ENCODE measurements at places on chromosomes 4 and X.

- DNase-seq = no peak
Observed at GRCh38 chr4:10164877-10165283, 48.3 kb upstream of the WDR1 start.

DNA sequence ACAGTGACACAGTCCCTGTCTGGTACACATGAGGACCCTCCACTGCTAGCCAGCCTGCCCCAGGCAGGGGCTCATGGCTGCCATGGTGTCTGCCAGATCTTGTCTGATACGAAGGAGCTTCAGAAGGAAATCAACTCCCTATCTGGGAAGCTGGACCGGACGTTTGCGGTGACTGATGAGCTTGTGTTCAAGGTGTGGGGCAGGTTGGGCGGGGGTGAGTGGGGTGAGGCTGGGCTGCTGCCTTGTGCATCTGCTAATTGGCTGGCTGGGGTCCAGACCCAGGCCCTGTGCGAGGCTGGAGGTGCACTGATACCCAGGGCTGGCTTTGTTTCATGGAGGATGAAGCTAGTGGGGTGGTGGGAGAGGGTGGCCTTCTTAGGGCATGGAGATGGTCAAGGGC, 13.8 kb downstream of the CCDC22 start:
- no peak for DNase-seq

DNA sequence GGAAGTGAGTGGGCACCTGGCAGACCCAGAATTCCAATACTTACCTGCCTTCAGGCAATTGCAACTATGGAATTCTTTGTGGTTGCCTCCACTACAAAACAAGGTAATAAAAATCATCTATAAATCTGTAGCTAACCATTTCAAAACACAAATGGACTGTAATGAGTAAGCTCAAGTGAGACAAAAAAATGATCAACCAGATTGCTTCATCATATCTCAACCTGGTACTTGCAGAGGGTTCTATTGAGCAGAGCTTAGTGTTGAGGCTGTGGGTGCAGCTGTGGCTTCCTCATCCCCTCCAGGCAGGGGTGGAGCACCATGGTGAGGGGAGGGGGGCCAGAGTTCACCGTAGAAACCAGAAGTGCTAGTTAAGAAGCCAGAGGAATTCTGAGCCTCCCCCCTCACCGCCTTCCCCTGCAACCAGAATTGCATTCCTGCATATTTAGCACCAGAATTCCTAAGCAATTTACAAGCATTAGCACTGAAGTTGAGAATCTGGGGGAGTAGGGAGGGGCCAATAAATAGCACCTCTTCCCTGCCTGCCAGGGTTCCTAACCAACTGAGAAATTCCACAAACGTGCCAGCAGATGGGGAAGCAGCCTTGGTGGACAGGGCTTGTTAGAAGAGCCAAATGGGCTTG, 11.5 kb downstream of the CTAG1A start:
- no peak for DNase-seq

DNA sequence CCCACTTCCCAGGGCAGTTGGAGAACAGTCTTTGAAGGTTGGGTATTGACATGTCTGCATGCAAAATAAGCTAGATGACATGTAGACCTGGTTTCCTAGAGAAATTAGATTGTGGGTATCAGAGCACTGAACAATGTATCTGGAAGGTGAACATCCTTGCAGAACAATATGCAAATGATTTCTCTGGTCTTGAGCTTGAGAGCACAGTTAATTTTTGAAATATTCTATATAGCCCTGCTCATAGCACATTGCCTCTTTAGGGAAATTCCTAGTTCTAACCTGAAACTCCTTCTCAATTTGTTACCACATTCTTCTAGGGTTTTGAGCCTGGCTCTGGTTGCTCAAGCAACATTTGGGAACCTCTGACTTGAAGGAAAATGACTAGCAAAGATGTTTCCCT, 41.6 kb upstream of the LAS1L start:
- DNase-seq = no peak

DNA sequence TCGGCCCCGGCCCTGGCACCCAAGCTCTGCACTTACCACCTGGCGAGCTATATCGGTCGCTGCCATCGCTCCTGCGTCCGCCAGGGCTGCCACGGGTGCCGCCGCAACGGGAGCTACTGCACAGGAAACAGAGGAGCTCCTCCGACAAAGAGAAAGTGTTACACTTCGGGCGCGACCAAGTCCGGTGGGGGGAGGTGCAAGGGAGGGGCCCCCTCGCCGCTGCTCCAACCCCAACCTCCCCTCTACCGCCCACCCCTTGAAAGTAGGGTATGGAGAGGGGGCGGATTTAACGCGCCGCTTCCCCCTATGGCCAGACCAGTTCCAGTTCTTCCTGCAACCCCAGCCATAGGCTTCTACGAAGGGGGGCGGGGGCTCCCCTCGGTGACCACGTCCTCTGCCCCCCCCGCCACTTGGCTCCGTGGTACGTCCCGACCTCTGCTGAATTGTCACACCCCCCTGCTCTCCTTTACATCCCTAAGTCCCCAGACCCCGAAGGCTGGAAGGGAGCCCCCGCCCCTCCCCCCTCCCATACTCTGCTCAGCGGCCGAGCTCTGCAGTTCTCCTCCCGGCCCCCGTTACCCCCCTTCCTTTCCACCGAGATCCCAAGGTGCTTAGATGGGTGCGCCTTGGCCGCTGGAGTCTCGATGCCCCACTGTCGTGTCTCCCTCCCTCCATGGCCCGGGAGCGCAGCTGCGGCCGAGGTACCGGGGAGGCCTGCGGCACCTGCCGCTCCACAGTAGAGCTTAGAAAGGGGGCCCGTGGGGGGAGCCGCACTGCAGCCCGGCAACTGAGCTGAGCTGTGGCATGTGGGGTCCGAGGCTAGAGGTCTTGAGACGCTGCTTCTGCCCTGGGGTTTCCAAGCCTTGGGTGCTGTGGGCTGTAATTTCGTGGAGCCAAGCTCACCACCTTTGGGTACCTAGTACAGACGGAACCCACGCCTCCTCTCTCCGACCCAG, at the start of gene SEPTIN6:
Gene SEPTIN6 (minus strand): TSS at position 129 of the 956 bp plus-strand sequence. CDS start 63 bp downstream, at position 66.
- DNase-seq = peak; percentile 34

GRCh38 chrX:15151267-15152186, 118.4 kb downstream of the ASB9 start:
- no peak for DNase-seq

DNA sequence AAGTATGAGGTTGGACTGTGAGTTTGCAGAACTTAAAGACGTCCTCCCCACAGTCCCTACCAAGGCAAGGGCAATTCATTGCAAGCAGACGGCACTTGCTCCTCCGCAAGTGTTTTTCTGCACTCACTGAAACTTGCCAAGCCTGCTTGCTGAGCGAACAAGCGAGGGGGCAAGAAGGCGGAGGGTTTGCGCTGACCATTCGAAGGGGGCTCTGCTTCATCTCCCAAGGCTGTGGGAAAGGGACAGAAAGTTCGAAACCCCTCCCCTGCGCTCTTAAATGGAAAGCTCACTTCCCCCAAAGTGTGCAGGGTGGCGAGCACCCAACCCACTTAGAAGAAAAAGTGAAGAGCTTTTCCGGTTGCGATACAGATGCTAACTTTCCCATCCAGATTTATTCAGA, 1.4 kb downstream of the MID1 start:
- DNase-seq = no peak

DNA sequence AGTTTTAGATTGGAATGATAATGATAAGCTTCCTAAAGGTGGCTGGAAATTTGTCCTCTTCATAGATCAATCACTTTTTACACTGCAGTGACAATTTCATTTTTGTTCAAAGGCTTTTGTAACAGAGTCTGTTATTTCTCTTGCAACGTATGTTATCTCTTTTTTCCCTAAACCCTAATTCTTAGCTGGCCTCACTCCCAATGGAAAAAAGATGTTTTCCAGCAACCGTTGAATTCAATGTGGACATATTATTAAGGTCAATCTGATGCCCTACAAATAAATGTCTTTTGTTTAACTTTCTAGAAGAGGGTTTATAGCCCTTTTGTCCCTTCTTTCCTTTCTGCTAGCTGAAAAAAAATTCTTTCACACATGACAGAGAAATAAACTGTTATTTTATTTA, 192.7 kb upstream of the NWD2 start:
- no peak for DNase-seq

DNA sequence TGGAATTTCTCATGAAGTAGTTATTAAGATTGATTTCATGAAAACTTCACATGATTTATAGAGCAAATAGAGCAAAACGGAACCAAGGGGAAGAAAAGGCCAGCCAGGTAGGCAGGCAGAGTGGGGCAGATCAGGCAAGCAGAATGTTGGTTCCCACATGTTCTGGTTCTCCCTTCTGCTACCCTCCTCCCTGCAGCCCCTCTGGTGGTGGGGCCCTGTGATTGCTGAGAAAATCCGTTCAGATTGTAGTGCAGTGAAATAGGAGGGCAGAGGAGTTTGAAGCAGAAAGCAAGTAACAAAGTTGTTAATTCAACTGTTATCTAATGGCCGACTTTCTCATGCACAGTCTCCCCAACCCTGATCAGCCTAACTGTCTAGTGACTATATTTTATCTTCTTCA, 185.3 kb downstream of the MID1IP1 start:
- DNase-seq = no peak

Measured in NCI-H446 (cell line).